ENCODE measurements at places on chromosomes 3 and 15.

- no peak for DNase-seq
Measured at GRCh38 chr15:83132861-83133523, 25.5 kb downstream of the TM6SF1 start.

DNA sequence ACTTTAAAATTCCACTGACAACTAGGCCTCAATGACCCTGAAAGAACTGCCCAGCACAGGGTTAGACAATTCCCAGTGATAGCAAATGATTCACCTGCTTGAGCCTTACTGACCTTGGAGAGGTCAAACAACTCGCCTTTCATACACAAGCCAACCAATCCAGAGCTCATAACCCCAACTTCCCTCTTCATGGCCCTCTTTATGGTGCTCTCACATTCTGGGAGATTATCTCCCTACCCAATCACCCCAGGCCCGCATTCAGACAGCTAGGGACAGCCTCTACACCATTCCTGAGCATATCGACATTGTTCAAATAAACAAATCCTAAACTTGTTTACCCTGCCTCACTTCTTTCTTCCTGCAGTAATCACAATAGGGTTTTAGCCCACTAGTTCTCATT, 32.2 kb upstream of the COLQ start:
- DNase-seq = no peak

DNA sequence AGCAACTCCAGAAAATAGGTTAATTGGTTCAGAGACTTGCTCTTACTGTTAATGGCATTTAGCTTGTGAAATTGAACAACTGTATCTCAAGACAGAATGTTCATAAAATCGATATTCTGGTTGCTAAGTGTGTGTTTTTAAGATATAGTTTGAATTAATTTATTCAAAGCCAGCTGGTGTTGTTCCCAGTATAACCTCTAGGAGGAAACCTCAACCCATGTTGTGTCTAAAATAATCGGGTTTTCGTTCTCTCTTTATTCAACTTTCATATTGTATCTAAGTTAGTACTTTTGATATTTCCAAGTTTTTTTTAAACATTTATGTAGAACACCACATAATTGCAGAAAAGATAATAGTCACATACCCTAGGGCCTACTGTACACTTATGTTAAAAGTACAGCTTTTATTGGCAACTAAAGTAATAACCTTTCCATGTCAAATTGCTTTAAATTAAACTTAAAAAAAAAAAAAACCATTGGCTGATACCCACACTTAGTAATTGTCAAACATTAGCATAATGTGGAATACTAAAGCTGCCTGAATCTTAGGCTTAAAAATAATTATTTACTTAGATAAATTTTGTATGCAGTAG, 90.9 kb downstream of the SAMMSON start:
- no peak for DNase-seq

GRCh38 chr15:66964111-66964738, 101.2 kb upstream of the SMAD3 start:
- DNase-seq = no peak

- no peak for DNase-seq
Measured at GRCh38 chr3:99716463-99716995, 78.1 kb downstream of the COL8A1 start.

DNA sequence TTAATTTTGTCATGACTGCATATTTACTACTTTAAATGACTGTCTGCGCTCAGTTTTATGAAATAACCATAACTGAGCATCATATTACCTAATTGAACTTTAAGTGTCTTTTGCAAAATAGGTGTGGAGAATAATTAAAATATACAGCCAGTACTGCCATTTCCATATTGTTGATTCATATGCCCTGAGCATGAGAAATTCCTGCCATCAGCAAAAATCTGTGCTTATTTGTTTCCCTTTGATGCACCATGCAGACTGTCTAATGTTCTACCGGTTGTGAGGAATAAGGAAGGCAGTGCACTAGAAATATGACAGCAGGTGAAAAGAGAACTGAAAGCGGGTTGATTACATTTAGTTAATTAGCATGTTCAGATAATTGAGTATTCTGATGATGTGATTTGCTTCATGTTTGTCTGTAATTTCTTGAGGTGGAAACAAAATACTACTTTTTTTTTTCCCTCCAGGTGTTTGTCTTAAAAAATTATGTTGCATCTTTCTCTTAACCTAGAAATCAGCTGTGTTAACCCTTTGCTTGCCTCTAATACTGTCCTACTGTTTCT, 229.4 kb upstream of the AZI2 start:
- DNase-seq = no peak

GRCh38 chr3:10187290-10187876, 22.7 kb downstream of the IRAK2 start:
- no peak for DNase-seq

- no peak for DNase-seq
Measured at GRCh38 chr3:122409446-122409845, 6.4 kb downstream of the WDR5B start.

GRCh38 chr3:108804437-108804836, 18.1 kb upstream of the TRAT1 start:
- no peak for DNase-seq

Data from activated naive CD4-positive, alpha-beta T cell treated with Interleukin-2 at 50 U/mL for 16 hours (primary cell).